ENCODE measurements at places on chromosomes 16 and 17.

GRCh38 chr16:65832679-65833078 is 533.8 kb upstream of the CDH5 start:
- DNase-seq: no peak

GRCh38 chr16:54458923-54459322 is 172.3 kb upstream of the IRX3 start:
- DNase-seq: no peak

GRCh38 chr16:13312063-13312462 is 410.7 kb downstream of the SHISA9 start:
- DNase-seq: no peak

DNA sequence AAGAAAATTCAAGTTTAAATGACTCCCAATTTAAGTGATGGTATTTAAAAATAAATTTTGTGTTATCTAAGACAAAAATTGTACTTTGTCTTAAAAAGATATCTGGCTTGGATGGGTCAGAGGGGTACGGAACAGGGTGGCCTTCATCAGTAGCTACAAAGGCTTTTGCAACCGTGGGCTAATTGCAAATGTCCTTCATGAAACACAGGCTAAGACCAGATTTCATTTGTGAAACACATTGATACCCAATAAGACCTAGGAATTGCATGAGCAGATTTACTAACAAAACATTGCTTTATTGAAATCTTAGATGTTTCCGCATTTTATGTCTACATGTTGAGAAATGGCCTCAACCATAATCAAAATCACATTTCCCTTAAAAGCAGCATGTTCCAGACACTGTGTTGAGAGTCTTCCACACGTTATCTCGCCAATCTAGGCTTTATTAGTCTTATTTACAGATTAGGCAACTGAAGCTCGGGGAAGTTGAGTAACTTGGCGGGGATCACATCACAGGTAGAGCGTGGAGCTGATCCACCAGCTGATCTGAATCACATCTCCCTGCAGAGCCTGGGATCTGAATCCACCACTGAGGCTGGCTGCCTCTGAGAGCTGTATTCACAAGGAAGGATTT is 21.8 kb downstream of the FBXO39 start:
- no peak for DNase-seq
